Suppressor macrophage treated with lipopolysaccharide for 4 hours (primary cell): ENCODE measurements at places on chromosomes 16 and 17.

DNA sequence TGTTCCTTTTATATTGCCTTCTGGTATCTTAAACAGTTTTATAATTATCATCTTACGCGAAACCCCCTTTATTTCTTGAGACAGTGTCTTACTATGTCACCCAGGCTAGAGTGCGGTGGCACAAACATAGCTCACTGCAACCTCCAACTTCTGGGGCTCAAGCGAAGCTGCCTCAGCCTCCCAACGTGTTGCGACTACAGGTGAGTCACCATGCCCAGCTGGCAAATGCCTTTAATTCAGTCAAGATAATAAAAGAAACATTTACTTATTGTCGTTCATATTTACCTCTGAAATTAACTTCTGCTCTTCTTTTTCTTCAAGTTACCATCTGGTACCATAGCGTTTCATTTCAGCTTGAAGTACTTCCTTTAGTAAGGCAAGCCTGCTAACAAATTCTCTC, 43.9 kb downstream of the FBXL20 start:
- no peak for DNase-seq

GRCh38 chr17:80018917-80019651, 16.6 kb downstream of the TBC1D16 start:
- no peak for DNase-seq

DNA sequence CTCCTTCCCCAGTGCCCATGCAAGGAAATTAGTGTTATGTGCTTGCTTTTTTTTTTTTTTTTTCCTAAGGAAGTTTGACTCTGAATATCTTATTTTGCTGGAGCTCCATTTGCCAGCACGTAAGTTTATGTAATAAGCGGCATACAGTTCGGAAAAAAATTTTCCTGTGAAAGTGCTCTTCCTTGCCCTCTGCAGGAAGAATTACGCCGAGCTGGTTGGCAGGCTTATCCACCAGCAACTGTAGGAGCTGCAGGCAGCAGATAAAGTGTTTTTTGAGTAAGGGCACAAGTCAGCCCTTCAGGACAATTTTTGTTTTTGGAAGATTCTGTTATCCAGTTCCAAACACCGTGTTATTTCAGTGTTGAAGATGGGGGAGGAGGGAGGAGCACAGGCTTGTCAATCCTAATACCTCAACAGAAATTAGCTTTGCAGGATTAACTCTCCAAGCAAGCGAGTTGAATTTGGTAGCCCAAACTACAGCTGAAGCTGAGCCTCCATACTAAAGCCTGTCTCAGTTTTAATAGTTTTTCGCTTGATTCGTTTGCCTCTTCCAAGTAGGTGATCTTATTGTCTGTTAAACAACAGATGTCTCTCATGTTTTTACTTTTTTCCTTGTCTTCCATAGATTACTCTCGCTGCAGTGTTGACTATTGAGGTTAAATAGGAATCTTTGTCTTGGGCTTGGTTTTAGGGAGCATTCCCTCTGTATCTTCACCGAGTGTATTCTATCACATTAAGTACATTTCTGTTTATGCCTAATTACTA, 1.1 kb downstream of the SPECC1 start:
- peak; percentile 49 for DNase-seq

GRCh38 chr16:66933776-66934137, 445 bp downstream of the CIAO2B start:
- DNase-seq = no peak

- peak; percentile 42 for DNase-seq
Measured at GRCh38 chr17:80374732-80375585, 40.0 kb upstream of the ENDOV start.

DNA sequence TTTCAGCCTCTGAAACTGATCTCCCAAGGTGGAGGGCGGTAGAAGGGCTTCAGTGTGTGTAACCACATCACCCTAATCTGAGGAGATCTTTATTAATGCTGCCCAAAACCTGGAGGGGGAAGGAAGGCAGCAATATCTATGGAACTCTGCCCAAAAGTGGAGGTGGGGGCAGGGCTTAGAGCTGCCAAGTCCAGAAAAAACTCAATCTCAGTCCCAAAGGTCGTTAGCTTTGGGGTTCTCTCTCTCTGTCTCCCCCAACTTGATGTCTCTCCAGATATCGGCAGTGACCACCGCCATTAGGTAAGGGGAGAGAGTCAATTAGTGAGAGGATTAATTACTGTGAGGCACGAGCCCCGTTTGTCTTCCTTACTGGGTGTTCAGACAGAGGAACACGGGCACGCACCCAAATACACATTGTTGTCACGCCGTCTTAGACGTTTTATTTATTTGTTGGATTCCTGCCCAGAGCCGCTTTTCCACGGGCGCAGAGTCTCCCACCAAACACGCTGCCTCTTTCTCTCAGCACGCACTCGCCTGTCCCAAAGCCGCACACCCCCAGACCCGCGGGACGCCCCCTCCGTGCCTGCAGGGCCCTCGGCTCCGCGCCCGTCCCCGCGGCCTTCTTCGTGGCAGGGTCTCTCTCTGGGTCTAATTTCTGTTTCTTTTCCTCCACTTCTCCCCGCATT, 5.4 kb upstream of the LHX1 start:
- no peak for DNase-seq

GRCh38 chr16:763369-764183, 3.0 kb downstream of the MSLN start:
- no peak for DNase-seq

DNA sequence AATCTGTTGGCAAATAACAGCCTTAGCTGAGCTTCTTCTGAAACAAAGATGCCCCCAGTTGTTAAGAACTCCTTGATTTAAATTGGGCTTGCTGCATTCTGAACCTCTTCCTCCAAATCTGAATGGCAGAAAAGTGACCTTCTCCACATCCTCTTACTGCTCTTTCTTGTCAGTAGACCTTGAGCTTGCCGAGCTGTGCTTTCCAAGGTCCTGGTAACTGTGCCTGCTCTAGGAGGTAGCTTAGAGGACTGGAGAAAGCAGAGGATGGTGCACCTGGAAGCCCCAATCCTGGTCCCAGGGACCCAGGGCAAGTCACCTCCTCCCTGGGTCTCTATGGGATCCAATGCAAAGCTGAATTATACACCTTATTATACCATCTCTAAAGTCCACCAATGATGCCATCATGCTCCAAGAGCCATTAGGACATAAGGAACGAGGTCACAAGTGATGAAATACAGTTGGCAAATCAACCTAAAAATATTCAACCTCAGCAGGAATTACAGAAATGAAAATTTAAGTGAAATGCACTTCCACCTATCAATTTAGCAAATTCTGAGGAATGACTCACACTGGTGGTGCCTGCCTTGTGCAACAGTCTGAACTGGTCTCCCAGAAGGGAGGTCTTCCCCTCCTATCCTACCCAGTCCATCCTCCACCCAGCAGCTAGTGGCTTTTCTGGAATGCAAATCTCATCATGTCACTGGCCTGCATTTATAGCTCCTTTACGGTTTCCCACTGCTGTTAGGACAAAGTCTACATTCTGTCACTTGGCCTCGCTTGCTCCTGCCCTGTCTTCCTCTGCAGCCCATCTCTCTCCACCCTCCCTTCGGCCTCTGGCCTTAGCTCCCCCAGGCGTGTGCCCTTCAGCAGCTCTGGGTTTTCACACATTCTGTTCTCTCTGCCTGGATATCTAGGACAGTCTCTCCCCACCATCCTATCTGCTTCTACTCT, 36.6 kb downstream of the TOM1L2 start:
- peak; percentile 87 for DNase-seq

GRCh38 chr16:53642094-53642493, 61.6 kb downstream of the RPGRIP1L start:
- no peak for DNase-seq

DNA sequence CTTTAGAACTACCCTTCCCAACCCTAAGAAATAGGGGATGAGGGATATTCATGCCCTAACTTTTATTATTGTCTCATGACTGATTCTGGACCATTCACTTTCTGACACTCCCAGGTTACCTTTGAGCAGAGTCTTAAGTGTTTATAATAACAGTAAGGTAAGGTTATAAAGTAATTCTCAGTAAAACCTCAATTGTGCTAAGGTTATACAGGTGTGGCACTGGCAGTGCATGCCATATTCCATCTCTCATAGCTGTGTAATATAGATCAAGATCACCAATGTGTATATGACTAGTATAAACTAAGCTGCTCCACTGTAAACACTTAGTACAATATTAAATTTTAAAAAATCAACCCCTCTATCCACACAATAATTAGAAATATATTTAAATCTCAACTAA, 89.1 kb downstream of the KCNJ2 start:
- no peak for DNase-seq

DNA sequence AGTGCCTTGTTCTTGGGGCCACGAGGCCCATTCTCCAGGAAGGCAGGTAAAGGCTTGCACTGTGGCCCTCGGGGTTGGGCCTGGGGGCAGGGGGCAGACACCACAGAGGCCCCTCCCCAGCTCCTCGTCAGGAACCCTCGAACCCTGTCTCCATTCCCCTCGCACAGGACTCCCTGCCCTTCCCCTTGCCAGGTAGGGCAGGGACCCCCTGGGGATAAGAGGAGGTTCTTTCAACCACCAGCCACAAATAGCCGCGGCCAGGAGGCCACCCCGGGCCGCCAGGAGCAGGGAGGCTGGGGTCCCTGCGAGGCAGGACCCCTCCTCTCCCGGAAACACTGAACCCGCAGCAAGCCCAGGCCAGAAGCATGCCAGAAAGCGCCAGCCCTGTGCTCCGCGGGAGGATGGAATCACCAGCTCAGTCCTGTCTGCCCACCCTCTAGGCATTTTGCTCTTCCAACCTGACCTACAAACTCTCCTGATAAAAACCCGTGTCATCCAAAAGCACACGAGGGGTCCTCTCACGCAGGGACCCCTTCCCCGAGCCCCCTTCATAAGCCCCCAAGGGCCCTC, 45.6 kb downstream of the SLC47A1 start:
- DNase-seq = no peak

- no peak for DNase-seq
Measured at GRCh38 chr16:87161822-87162676, 155.1 kb downstream of the C16orf95 start.

GRCh38 chr17:74244548-74244947, 29.5 kb upstream of the DNAI2 start:
- no peak for DNase-seq

DNA sequence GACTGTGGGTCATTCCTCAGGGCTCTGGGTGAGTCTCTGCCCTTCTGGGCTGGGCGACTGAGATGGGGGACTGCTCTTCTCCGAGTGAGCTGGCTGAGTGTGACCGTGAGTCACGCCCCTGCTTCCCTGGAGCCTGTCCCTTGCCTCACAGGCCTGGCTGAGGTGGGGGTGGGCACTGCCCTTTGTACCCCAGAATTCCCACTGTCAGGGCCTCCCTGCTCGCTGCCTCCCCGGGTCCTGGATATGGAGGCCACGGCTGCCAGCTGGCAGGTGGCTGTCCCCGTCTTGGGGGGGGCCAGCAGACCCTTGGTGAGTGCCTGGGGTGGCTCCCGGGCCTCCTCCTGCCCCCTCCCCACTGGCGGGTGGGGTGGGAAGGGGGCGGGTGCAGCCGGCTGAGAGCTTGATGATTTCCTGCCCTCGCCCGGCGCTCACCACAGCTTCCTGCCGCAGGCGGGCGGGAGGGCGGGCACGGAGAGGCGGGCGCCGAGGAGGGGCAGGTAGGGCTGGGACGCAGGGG, at the start of gene LAT:
Gene LAT (plus strand): TSS at position 434 of the 517 bp plus-strand sequence. CDS start 366 bp downstream, outside the sequence.
- DNase-seq = peak; percentile 89

DNA sequence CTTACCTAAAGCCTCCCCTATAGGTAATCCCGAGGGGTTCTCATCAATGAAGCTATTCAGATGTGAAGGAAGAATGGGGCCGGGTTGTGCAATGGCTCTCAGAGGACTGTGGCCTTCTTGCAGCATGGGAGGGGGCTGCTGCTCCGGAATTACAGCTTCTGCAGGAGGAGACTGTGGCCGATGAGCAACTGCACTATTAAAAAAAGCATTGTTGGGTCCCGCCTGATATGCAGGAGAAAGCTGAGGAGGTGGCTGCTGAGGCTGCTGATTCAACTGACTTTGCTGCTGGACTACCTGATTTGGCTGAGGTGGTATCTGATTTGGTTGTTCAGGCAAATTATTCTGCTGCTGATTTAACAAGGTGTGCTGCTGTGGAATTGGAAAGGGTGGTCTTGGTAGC, 64.8 kb downstream of the CACNG1 start:
- DNase-seq = no peak

DNA sequence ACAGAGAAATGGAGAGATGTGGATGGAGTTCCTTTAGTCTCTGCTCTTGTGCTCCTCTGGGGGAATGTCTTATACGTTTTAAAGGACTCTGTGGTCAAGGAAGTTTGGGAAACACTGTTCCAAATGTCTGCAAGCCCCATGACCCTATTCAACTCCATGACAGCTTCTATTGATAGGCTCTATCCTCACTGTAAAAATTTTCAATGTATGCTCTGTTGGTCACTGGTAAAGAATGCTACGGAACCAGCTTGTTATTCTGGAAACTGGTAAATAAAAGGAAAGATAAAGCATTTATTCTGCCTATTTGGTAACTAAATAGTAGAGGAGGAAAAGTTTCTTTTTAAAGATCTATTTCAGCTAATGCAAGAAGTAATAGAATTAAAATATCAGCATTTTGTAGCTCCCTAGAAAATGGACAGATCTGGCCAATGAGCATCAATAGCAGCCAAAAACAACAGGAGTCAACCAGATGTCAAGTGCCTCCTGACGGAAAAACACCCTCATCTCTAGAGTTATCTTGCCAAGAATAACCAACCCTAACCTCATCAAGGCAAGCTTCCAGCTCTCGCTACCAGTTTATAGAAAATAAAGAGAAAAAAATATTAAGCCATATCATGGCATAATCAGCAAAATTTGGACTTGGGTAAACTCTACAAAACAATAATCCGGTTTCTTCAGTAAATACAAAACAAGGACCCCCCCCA, 16.1 kb downstream of the GDE1 start:
- no peak for DNase-seq

DNA sequence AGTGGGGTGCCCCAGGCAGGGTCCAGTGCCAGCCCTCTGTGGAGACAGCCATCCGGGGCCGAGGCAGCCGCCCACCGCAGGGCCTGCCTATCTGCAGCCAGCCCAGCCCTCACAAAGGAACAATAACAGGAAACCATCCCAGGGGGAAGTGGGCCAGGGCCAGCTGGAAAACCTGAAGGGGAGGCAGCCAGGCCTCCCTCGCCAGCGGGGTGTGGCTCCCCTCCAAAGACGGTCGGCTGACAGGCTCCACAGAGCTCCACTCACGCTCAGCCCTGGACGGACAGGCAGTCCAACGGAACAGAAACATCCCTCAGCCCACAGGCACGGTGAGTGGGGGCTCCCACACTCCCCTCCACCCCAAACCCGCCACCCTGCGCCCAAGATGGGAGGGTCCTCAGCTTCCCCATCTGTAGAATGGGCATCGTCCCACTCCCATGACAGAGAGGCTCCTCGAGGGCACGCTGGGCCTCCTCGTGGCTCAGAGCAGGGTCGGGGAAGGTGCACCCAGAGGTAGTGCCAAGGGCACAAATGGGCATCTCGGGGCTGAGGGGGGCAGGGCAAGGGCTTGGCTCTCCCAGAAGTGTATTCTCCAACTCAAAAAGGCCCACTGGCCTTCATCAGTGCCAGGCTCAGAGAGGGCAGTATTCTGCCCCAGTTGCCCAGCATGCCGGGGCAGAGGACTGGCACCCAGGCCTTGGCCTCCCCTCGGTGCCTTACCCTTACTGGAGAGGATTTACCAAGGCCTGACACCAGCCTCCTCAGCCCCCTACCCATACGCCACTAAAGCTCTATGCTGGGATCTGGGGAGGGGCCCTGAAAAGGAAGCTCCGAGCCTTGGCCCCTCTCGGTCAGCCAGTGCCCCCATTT, at the start of gene CDH5:
Gene CDH5 (plus strand): TSS at position 259 of the 867 bp plus-strand sequence. CDS start 12,647 bp downstream, outside the sequence.
- peak; percentile 14 for DNase-seq
